Spinal cord (tissue), 10 donors: ENCODE measurements at places on chromosomes 2 and 18.
A peak's percentile ranks its signal among the peaks of the same experiment; 100 is the strongest.

- DNase-seq: no peak
Measured at GRCh38 chr2:148167855-148168254, 147.0 kb downstream of the MBD5 start.

- no peak for DNase-seq
Measured at GRCh38 chr18:63844254-63844653, 43.3 kb upstream of the SERPINB2 start.

DNA sequence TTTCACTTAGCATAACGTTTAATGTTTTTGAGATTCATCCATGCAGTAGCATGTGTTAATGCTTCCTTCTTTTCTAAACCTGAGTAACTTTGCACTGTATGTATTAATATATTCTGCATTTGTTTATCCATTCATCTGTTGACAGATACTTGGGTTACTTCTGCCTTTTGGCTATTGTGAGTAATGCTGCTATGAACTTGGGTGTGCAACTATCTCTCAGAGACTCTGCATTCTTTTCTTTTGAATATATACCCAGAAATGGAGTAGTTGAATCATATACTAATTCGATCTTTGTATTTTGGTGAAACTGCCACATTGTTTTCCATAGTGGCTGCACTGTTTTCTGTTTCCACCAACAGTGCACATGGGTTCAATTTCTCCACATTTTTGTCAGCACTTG lies 128.3 kb downstream of the SH3BP4 start:
- DNase-seq: no peak

GRCh38 chr2:1648241-1649102 lies 95.8 kb downstream of the PXDN start:
- DNase-seq: no peak

GRCh38 chr2:165876269-165876668 lies 77.3 kb downstream of the TTC21B start:
- DNase-seq: no peak

DNA sequence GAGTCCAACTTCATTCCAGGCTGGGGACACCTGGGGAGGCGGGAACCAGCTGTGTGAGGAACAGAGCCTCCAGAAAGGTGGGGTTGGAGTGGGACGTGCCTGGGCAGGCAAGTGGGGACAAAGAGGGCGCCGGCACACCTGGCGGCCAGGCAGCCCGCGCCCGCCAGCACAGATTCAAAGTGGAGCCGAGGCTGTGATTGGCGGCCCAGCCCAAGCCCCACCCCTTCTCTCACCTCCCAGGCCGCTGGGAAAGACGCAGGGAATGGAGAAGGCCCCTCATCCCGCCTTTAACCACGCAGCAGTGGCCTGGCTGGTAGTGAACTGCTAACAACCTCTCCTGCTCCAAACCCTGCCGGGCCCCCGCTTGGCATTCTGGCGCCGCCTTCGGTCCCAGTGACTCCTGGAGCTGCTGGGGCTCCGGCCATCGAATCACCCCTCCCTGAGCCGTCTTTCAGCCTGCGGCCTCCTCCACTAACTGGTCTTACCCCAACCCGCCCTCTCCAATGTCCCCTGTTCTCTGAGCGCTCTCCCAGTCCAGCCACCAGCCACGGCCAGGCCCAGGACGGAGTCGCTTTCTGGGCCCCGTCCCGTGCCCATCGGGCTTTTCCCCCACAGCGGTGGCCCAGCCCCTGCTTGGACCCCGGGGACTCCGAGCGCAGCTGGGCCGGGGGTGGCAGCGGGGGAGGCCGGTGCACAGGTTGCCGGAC lies 27.9 kb upstream of the PTMA start:
- peak; percentile 44 for DNase-seq

DNA sequence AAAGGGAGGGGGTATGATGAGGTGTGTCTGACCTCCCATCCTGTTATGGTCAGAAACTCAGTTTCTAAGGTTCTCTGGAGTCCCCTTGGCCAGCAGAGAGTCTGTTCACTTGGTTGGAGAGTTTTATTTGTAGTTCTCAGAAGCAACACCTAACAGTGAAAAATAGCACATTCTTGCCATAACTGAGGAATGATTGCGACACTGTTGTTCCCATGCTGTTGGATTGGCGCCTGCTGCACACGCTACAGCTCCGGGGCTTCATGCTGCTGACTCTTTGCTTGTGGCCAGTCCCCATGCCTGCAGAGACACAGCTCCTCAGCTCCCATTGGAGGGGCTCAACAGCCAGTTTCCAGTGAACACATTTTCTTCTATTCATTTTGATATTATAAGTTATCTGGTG lies 42.1 kb downstream of the TPGS2 start:
- no peak for DNase-seq

- DNase-seq: no peak
Measured at GRCh38 chr2:83757329-83757728, 701.8 kb downstream of the SUCLG1 start.

DNA sequence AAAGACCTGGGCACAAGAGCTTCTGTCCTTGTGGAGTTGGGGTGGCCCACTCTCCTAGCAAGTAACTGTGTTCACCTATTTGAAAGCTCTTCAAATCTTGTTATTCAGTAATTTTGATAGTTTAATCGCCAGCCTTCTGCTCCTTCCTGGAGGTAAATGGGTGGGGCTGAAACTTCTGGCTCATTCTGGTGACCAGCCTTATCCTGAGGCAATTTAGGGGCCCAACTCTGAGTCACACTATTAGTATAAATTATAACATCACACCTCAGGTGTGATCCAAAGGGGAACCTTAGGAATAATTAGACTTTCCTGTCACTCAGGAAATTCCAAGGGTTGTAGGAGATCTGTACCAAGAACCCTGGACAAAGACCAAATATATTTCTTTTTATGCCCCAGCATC lies 255.8 kb upstream of the RGPD4 start:
- no peak for DNase-seq

GRCh38 chr2:226790011-226790410 lies 9.6 kb downstream of the IRS1 start:
- no peak for DNase-seq

- no peak for DNase-seq
Measured at GRCh38 chr18:24094561-24094960, 44.3 kb upstream of the CABYR start.

- no peak for DNase-seq
Measured at GRCh38 chr18:55694291-55694690, 106.3 kb upstream of the TCF4 start.

DNA sequence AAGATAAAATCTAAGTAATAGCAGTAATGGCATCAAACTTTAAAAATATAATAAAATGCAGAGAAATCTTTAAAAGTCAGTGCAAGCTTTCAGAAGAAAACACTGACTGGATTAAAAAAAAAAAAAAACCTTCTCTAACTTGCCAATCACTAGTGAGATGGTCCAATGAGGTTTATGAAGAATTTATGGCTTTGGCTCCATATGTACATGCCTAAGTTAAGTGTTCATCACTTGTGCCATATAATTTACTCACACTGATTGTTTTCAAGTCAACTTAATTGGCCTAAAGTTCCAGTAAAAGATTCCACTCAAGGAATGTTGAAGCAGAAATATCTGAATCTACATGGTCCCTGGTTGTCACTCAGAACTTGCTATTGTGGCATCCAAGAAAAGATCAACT lies 40.7 kb upstream of the RAB27B start:
- DNase-seq: no peak

- no peak for DNase-seq
Measured at GRCh38 chr2:176109192-176109901, 2.3 kb downstream of the HOXD11 start.

GRCh38 chr2:16181062-16181740 lies 240.9 kb downstream of the MYCN start:
- DNase-seq: no peak

DNA sequence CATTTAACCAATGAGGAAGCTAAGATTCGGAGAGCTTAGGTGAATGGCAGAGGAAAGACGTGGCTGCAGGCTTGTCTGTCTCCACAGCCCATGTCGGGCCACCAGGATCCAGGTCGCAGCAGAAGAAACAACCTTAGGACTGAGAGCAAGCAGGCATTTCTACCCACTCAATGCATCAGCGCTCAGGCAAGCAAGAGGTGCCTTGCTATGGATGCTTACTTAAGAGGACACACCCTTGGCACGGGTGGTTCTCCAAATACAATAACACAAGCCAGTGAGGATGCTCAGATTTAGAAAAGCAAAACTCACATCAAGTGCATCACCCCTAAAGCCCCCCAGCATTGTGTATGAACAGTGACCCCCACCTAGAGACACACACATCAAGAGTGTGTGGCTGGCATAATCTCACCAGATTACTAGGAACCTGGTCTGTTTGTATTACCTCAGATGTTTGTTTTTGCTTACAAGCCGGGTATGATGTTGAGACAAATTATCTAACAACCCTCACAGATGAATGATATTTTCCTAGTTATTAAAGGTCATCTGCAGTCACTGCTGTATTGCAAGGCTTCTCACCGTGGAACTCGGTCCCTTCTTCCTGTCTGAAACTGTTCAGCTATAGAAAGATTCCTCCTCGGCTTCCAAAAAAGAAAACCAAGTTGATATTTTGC lies 34.2 kb upstream of the NPAS2 start:
- no peak for DNase-seq

DNA sequence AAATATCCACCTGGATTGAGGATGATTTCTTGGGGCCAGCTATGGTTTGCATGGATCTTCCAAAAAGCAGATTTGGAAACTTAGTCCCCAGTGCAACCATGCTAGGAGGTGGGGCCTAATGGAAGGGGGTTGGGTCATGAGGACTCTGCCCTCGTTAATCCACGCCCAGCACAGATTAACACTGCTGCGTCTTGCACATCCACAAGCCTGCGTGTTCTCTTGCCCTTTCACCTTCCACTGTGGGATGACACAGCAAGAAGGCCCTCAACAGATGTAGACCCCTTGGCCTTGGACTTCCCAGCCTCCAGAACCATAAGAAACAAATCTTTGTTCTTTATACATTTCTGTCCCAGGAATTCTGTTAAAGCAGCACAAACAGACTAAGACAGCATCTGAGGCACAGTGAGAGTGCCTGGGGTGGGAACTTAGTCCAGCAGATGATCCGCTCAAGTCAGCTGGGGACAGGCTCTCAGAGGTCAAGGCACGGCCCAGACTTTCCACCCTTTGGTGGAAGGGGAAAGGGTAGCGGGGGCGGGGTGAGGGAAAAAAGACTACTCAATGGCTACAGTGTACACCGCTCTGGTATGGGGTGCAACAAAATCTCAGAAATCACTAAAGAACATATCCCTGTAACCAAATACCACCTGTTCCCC lies 2.4 kb downstream of the RAB17 start:
- no peak for DNase-seq

DNA sequence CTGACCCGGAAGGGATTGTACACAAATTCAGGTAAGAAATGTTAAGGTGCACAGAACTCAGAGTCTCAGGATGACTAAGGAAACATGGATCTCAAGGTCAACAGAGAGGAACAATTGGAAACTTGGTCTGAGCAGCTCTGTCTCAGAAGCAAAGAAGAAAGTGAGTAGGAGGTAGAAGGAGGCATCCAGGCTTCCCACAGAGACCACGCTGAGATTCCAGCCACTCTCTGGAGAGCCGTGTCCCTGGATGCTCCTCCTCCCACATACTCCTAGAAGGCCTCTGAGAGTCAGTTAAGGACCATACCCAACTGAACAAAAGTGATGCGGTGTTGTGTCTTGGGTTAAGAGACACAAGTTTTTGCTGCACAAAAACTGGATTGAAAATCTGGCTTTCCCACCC lies 8.6 kb upstream of the PLB1 start:
- DNase-seq: no peak

DNA sequence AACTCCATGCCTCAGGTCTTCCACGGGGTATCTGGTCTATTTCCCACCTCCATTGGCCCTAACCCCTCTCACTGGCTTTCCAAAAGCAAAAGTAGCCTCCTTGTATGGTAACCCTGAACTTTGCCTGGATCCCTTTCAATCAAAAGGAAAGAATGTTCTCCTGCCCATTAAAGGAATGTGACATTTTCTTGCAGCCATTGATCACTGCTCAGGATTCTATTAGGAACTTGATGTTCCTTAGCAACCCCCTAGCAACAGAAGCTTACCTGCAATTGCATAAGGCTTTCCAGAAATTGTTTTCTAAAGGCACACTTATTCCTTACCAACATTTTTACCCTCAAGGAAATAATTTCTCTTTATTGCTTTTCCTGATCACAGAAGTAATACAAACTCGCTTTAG lies 91.4 kb upstream of the AGAP1 start:
- DNase-seq: peak; percentile 69

- DNase-seq: no peak
Measured at GRCh38 chr2:177024765-177025164, 187.8 kb upstream of the HNRNPA3 start.

DNA sequence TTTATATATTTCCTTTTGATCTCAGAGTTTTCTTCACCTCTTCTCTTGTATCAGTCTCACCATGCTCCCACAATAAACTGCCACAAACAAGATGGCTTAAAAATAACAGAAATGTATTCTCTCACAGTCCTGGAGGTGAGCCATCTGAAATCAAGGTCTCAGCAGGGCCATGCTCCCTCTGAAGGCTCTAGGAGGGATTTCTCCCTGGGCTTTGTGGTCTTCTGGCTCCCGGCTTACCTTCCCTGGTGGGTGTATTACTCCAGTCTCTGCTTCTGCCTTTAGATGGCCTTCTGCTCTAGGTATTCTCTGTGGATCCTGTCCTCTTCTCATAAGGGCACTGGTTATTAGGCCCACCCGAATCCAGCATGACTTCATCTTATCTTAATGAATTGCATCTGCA lies 994.7 kb upstream of the POU3F3 start:
- DNase-seq: no peak

DNA sequence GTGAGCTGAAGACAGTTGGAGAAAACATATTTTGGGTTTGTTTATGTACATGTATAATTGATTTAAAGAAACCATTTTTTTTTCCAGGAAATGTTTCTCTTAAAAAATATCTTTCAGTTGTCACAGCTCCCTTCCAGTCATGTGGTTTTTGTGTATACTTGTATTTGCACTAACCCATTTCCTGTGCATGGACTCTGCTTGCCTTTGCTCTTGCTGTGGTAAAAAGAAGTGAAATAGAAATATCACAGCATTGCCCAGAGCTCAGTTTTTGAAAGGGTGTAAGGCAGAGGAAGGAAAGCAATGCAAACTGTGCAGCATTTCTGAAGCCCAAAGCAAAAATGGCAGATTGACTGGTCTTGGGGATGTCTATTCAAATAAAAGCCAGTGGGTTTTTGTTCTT lies 10.4 kb upstream of the DOCK10 start:
- DNase-seq: no peak

DNA sequence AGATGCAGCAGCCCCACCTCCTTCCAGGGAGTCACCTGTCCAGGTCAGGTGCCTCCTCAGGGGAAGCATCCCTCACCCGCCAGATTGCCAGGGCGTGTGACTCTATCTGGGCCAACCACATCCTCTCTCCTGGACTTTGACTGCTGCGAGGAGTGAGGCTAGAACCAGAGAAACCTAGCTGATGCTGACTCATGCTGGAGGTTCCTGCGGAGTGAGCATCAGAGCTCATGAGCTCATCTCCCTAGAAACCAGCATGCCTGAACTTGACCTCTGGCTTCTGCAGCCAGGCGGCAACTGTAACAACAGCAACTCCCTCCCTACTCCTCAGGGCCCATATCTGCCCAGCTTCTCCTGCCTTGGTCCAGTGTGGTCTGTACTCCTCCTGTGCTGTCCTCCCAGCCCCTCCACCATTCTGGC lies 28.3 kb upstream of the NT5DC4 start:
- DNase-seq: no peak

- DNase-seq: no peak
Measured at GRCh38 chr2:233234264-233234663, 17.2 kb upstream of the ATG16L1 start.
